ENCODE measurements at places on chromosomes 1 and 21. TPM values are rescaled to one million over a fixed set of nuclear protein-coding genes. Genes with fewer than 3 reads are reported as not detected.

GPR3 gene
- total RNA-seq, result 1.7 TPM

ASPM gene
- 37.3 TPM for total RNA-seq

NTMT2 gene
- total RNA-seq, result not detected

PCP4 gene
- not detected for total RNA-seq

- no peak overlapping the region for H3K27ac ChIP-seq
- no peaks in the 10 kb centered on the region for H3K36me3 ChIP-seq
- no peak overlapping the region for H3K4me3 ChIP-seq
- no peaks in the 10 kb centered on the region for H3K4me1 ChIP-seq
- no peaks in the 10 kb centered on the region for H3K27me3 ChIP-seq
Observed at GRCh38 chr1:93775224-93775623, 93.6 kb upstream of the BCAR3 start.

DNA sequence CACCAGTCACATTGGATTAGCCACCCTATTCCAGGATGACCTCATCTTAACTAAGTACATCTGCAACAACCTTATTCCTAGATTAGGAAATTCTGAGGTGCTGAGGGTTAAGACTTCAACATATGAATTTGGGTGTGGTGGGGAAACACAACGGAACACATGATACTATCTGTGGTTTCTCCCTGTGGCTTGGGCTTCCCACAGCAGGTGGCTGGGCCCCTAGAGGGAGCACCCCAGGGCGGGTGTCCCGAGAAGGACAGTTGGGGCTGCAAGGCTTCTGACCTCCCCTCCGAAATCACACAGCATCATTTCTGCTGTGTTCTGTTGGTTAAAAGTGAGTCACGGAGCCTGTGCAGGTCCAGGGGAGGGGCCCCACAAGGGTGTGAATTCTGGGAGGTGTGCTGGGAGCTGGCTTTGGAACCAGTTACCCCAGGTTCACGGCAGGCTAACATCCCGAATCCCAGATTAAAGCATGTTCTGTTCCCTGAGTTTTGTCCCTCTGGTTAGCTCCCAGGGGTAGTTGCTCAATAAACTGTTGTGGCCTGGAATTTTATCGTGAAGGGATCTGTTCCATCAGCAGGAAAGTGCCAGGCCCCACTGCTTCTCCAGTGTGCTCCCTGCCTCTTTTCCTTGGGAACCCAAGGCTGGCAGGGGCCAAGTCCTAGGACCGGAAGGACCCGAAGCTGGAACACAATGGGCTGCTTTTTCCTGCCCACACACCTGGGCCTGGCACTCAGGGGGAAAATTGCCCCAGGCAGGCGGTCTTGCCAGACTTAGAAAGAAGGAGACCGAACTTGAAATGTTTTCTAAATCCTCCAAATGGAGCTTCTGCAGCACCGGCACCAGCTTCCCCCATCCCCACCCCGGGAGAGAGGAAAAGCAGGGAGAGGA, 154.0 kb upstream of the WNT4 start:
- peaks cover 2% of the 10 kb centered on the region for H3K4me1 ChIP-seq
- DNase-seq, result peak; percentile 21
- H3K27me3 ChIP-seq, result peaks cover 47% of the 10 kb centered on the region
- H3K36me3 ChIP-seq, result no peaks in the 10 kb centered on the region

GRCh38 chr1:181179987-181180365, 91.5 kb downstream of the IER5 start:
- H3K36me3 ChIP-seq, result no peaks in the 10 kb centered on the region
- peak overlapping the region; percentile 10 for H3K4me3 ChIP-seq
- DNase-seq, result peak; percentile 82
- peaks cover 12% of the 10 kb centered on the region for H3K4me1 ChIP-seq
- peak overlapping the region; percentile 53 for H3K27ac ChIP-seq

DNA sequence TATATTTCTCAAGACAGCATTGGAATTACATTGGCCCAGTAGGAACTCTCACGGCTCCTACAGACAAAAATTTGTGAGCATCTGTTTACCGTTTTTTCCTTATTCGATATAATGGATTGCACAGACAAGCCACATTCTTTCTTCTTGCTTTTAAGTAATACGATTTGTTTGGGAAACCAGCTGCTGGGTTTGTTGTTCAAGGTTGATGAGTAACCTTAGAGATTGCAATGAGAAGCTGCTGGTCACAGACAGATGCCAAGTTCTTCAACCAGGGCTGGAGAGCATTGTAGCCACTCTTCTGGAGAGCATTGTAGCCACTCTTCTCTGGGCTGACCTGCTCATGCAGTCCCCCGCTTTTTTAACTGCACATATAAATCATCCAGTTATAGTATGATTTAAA, 1.4 kb upstream of the MIA3 start:
- no peak for DNase-seq
- H3K27me3 ChIP-seq, result peaks cover 13% of the 10 kb centered on the region
- H3K27ac ChIP-seq, result no peak overlapping the region
- H3K4me1 ChIP-seq, result peaks cover 25% of the 10 kb centered on the region
- H3K4me3 ChIP-seq, result peak overlapping the region; percentile 83

GRCh38 chr1:166843322-166843721, 4.0 kb downstream of the POGK start:
- peaks cover 49% of the 10 kb centered on the region for H3K36me3 ChIP-seq
- no peak overlapping the region for H3K27ac ChIP-seq
- H3K4me3 ChIP-seq, result no peak overlapping the region
- no peaks in the 10 kb centered on the region for H3K27me3 ChIP-seq
- peaks cover 60% of the 10 kb centered on the region for H3K4me1 ChIP-seq

GRCh38 chr1:43703836-43704235, 3.5 kb upstream of the ST3GAL3 start:
- no peak overlapping the region for H3K4me3 ChIP-seq
- H3K27ac ChIP-seq, result no peak overlapping the region
- H3K27me3 ChIP-seq, result no peaks in the 10 kb centered on the region
- peaks cover 23% of the 10 kb centered on the region for H3K36me3 ChIP-seq

DNA sequence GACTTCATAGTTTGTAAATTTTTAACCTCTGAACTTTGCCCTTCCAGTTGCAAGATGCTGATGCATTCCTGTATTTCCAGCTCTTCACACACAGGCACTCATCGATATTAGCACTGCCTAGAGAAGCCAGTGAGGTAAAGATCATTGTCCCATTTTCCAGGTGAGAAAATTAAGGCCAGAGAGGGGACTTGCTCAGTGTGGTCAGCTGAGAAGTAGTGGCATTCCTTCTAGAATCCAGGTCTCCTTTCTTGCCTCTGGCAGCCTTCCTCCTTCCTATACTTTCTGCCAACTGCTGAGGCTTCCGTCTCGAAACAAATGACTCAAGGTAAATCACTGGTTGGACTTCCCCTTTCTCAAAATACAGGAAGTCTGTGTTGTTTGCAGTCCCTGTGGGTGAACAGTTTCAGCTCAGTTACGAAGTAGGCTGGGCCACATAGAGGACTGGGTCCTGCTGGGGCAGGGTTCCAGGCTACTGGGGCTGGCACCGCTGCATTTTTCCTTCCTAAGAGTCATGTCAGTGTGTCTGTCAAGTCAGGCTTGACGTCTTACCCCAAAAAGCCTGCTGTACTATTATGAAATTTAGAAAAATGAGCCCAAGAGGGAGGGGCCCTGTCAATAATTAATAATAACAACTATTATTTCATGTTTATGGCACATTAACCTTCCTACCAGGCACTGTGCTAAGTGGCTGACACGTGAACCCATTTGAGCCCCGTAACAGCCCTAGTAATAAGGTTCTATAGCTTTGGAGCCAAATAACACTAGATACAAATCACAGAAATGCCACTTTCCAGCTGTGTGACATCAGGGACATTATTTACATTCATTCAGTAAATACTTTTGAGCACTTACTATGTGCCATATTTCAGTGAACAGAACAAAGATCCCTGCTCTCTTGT, 16.6 kb upstream of the RNF19B start:
- H3K36me3 ChIP-seq, result no peaks in the 10 kb centered on the region
- H3K27ac ChIP-seq, result peak overlapping the region; percentile 78
- peaks cover 44% of the 10 kb centered on the region for H3K4me1 ChIP-seq

DNA sequence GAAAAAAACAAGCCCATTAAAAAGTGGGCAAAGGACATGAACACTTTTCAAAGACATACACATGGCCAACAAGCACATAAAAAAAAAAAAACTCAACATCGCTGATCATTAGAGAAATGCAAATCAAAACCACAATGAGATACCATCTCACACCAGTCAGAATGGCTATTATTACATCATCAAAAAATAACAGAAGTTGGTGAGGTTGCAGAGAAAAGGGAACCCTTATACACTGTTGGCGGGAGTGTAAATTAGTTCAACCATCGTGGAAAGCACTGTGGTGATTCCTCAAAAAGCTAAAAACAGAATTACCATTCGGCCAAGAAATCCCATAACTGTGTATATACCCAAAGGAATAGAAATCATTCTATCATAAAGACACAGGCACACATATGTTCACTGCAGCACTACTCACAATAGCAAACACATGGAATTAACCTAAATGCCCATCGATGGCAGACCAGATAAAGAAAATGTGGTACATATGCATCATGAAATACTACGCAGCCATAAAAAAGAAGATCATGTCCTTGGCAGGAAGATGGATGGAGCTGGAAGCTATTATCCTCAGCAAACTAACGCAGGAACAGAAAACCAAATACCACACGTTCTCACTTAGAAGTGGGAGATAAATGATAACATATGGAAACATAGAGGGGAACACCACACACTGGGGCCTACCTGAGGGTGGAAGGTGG, 70.1 kb downstream of the INTS7 start:
- H3K4me3 ChIP-seq, result no peak overlapping the region
- H3K27ac ChIP-seq, result no peak overlapping the region
- peaks cover 47% of the 10 kb centered on the region for H3K36me3 ChIP-seq
- H3K4me1 ChIP-seq, result no peaks in the 10 kb centered on the region
- H3K27me3 ChIP-seq, result no peaks in the 10 kb centered on the region
